Sigmoid colon (tissue), 7 donors: ENCODE measurements at places on chromosomes 16 and 17. TPM values are rescaled to one million over a fixed set of nuclear protein-coding genes. Genes with fewer than 3 reads are reported as not detected.
A peak's percentile ranks its signal among the peaks of the same experiment; 100 is the strongest.

Gene EPX
- polyA plus RNA-seq: 0.03 TPM

Gene CMIP
- 40.7 TPM for polyA plus RNA-seq

Gene MTMR4
- 6.0 TPM for polyA plus RNA-seq

Gene DNAH17
- not detected for polyA plus RNA-seq

Gene GJD3
- polyA plus RNA-seq: not detected

Gene MYO19
- polyA plus RNA-seq: 60.6 TPM

Gene GLOD4
- 85.5 TPM for polyA plus RNA-seq

DNA sequence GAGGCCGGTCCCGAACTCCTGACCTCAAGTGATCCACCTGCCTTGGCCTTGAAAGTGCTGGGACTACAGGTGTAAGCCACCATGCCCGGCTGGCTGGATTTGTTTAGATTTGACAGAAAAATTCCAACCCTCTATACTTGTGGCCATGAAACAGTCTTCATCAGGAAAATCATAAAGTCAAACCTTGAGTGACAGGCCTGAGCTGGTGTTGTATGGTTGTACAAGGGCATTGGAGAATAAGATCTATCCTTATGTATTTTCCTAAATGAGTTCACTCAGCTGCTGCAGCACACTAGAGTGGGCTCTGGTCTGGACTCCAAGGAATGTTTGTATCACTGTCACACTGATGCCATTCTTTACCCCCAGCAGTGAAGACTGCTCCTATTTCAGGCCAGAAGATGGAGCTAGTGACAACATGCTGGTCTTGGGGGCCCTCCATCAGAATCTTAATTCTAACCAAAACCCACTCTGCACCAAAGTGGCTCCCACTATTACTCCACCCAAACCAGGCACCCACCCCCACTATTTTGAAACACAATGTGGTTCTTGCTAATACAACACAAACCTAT is 27.4 kb downstream of the SNX11 start:
- no peak for DNase-seq

GRCh38 chr16:5257462-5257861 is 159.9 kb upstream of the EEF2KMT start:
- DNase-seq: no peak

DNA sequence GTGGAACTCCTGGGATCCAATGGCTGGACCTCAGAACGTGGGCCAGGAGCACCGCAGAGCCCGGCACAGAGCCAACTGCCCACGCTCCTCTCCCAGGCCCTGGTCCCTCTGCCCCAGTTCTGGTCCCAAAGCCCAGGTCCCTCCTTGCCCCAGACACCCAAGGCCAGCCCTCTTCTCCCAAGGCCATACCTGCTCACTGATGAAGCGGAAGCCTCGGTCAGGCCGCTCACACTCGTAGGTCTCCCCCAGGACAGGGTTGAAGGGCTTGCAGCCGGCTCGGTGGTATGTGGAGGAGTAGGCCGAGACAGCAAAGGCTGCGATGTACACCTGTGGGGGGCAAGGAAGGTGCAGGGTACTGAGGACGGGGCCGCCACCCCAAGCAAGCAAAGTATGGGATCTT is 8.5 kb downstream of the OSBPL7 start:
- peak; percentile 45 for DNase-seq

DNA sequence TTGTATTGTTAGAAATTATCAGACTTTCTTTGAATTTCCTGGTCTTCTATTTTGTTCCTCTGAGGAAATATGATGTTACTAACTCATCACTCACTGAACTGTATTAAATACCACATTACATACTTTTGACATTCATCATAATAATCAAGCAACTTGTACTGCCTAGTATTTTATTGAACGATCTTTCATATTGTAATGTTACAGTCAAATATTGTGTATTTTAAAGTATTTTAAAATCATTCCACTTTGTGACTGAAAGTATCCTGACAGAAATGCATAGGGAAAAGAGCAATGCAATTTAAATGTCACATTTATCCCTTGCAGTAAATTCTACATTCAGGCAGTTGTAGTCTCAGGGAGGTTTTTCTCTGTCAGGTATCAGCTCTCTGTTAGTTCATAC is 1557.4 kb downstream of the CDH8 start:
- no peak for DNase-seq

DNA sequence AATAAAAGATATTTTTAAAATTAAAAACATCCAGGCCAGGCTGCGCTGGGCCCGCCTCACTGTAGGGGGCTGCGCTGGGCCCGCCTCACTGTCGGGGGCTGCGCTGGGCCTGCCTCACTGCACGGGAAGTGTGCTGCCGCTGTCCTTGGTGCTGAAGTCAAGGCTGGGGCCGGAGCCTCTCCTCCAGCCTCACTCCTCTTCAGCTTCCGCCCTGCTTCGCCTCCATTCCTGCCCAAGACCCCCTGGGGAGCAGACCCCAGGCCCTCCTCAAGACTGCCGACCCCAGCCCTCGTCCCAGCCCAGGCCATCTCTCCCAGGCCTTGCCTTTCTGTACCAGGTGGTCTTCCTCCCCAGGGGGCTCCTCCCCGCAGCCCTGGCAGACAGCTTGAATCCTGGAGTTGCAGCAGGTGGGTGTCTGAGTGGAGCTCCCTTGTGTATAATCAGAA is 26.2 kb downstream of the ENDOV start:
- no peak for DNase-seq

DNA sequence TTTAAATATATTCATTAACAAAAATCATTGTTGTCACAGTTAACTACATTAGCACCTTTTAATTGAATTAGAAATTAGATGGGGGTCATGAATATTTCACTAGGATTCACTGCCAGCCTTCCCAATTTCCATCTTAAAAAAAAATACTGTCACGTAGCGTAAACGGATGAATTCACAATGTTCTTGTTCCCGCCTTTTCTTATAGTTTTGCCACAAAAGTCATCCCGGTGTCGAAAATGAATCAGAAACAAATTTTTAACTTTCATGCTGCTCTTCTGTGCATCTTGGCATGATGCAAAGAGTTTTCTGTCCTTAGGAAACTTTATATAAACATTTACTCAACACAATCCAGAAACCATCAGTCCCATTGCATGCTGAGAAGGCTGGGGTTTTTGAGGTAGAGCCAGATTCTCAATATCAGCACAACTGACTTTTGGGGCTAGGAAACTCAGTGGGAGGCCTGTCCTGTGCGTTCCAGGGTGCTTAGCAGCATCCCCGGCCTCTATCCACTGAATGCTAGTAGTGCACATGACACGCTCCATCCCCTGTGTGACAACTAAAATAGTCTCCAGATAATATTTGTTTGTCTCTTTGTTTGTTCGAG is 252.9 kb upstream of the XYLT1 start:
- no peak for DNase-seq

DNA sequence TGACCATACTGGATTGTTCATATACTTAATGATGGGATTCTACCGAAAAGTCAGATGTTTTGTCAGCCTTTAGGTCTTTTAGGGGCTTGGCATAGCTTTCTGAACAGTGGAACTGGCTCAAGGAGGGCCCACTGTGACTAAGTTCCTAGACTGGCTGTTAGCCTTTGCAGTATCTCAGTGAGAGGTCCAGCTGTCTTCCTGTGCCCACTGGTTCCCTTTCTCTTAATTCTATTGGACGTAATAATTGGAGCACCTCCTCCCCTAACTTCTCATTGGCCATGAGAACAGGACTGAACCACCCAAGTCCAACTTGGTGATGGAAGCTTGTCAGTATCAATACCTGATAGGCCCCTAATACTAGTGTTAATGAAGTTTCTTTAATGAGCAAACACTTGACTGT is 13.5 kb downstream of the KPNA2 start:
- DNase-seq: no peak

DNA sequence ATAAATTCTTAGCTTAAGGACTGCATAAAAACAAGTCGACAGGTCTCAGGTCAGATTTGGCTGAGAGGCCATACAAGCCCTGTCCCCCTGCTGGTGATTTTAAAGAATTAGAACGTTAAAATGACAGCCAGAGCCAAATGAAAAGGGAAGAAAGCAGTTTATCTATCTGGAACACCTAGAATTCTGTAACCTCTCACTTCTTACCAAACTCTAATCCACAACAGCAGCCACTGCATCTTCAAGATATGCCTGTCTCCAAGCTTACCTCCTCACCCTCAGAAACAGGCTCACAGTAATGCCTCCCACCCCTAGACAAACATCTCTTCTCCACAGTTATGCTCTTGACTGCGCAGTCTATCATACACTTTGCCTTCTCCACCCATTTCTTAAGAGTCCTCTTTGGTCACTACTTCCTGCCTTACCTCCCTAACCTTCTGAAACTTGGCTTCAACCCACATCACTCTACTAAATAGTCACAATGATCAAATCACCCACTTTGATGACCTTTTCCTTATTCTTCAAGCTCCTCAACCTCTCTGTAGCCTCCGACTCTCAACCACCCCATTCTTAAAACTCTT is 14.2 kb downstream of the ANKFY1 start:
- no peak for DNase-seq

- no peak for DNase-seq
Observed at GRCh38 chr16:48131201-48131935, 24.4 kb downstream of the ABCC12 start.

GRCh38 chr17:9729735-9730420 is 61.5 kb downstream of the DHRS7C start:
- no peak for DNase-seq

DNA sequence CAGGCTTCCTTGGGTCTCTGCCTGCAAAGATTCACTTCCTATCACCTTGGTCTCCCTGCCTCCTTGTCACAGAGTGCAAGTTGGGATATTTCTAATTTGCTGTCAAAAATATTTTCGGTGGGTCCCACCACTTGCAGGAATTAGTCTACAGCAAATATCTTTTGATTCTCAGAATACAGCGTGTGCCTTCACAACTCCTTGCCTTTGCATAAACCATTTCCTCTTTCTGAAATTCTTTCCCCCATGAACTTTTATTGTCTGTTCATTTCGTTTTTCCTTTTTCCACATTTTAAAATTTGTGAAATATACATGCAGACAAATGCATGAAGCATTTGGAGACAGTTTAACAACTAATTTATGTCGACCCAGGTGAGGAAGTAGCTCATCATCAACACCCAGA is 60.0 kb downstream of the HS3ST3B1 start:
- DNase-seq: no peak

DNA sequence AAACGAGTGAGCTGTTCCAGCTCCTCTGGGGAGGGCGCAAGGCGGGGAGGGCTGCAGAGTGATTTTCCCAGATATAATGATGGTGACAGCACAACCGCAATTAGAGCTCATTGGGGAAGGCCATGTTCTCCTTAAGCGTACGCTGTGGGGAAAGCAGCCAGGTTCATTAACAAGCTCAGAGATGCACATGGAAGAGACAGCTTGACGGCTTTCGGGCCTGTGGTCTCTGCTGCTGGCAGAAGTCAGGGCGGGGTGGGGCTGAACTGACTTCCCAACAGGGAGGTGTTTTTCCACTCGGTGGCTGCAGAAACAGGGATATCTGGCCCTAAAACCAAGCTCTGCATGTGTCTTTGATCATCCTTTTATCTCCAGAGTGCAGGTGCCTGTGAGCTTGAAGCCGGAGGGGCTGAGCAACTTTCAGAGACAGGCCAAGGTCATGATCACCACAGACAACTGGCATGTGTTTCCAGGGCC is 24.0 kb upstream of the CACNG1 start:
- no peak for DNase-seq

GRCh38 chr16:86949116-86949515 is 368.1 kb downstream of the C16orf95 start:
- DNase-seq: no peak

- DNase-seq: no peak
Observed at GRCh38 chr17:45396496-45397205, 36.0 kb downstream of the ARHGAP27 start.
